Endothelial cell (in vitro differentiated cells): ENCODE measurements at places on chromosomes 6 and 20.
A peak's percentile ranks its signal among the peaks of the same experiment; 100 is the strongest.

DNA sequence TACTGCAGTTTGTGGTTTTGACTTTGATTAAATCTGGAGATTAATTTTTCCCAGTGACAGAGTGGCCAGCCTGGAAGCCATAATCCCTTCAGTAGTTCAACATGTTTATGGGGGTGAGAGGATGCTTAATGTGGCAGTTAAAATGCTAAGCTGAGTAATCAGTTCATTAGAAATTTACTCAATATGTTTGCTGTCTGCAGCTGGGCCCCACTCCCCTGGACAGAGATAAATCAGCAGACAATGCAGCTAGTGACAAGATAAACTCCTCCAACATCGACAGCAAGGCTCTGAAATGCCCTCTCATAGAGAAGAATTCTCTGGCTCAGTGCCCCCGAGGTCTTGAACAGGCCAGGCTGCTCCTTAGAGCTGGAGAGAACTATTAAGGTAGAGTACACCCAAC is 101.9 kb downstream of the LRFN2 start:
- no peak for DNase-seq

GRCh38 chr6:132570221-132570777 is at the start of gene TAAR6:
TAAR6 (plus strand) TSS chr6:132570322; CDS start chr6:132570322, 0 bp downstream.
- DNase-seq: no peak

GRCh38 chr6:32166411-32167061 is 2.1 kb downstream of the EGFL8 start:
- DNase-seq: no peak

DNA sequence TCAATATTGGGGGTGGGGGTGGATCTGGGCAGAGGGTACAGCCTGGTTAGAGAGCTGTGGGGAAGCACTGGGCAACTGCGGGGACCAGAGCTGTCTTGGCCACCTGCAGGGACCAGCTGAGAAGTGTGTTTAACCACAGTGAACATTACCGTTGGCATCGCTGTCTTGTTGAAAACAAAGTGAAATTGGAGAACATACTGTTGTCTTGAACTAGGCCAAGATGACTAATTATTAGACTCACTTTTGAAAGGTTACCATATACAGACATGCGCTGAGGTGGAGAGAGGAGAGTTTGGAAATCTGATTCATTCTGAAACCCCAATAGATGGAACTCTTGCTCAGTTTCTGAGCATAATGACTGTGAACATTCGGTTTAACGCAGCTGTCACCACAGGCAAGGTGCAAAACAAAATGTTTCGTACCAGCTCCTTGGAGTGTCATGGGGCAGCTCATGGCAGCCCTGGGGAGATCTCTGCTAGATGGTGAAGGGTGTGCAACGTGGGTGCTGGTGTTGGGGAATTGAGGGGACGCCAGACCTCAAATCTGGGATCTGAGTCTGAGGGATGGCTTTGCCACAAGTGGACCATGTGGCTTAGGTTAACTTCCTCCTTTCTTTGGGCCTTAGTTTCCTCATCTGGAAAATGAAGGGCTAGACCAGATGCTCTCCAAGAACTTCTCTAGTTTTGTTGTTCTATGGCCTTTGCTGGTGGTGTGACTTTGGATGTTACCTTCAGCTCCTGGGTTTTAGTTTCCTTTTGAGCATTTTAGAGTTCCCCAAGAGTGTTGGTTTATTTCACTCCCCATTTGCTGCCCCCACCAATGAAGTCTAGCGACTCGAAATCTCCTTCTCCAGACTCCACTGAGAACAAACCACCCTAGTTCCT is 24.6 kb upstream of the GTSF1L start:
- no peak for DNase-seq

GRCh38 chr6:109339906-109340678 is 42.2 kb downstream of the CD164 start:
- DNase-seq: no peak

GRCh38 chr20:31669876-31670275 is 32.2 kb downstream of the COX4I2 start:
- DNase-seq: no peak

- no peak for DNase-seq
These were observed 39.6 kb upstream of the OGFRL1 start for GRCh38 chr6:71248878-71249544.

- DNase-seq: no peak
These were observed 91.7 kb downstream of the SLC2A10 start for GRCh38 chr20:46801003-46801702.

- DNase-seq: peak; percentile 53
These were observed 130.6 kb upstream of the INSM1 start for GRCh38 chr20:20237093-20237959.

GRCh38 chr6:43402820-43403219 is 24.5 kb upstream of the ABCC10 start:
- no peak for DNase-seq

DNA sequence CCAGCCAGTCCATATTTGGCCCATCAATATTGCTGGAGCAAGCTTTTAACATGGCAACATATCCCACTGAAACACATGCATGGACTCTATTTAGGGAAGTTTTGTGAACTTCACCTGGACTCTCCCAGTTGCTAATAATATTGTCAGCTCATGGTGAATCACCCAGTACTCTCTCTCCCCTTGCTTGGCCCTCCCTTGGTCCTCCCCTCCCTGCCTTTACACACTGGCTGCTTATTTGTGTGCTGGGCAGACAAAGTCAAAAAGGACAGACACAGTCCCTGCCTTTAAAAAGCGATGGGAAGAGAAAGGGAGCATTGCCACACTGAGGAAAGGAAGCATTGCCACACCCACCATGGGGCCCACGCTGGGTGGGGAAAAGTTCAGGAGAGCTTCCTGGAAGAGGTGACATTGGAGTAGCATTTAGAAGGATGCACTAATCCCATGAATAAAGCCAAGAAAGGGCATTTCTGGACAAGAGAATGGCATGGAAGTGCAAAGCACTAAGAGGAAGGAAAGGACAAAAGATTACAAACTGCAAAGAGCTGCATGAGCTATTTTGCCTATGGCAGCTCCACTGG is 143.4 kb upstream of the EXOC2 start:
- no peak for DNase-seq

DNA sequence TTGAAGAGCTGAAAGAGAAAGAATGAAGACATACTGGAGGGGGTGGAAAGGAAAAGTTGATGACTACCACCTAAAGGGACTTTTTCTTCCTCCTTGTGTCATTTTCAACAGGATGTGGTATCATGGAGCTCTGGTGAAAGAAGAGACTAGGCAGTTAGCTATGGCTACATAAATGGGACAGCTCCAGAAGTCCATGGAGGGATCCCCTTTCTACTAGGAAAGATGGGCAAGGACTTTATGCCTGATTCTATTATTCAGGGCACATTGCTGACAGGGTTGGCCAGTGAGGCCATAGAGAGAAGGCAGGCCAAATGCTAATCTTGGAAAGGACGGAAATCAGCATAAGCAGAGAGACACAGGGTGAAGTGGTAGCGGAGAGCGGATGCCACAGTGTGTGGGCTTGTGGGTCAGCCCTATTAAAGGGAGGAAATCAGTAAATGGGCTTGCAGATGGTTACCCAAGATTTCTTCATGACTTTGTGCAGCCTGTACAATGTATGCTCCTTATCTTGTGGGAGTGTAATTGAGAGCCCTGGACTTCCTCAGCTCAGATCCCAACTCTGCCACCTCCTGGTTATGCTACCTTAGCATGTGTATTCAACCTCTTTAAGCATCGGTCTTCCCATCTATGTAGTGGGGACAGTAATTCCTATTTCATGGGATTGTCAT is 77.4 kb upstream of the TMEM170B start:
- no peak for DNase-seq

DNA sequence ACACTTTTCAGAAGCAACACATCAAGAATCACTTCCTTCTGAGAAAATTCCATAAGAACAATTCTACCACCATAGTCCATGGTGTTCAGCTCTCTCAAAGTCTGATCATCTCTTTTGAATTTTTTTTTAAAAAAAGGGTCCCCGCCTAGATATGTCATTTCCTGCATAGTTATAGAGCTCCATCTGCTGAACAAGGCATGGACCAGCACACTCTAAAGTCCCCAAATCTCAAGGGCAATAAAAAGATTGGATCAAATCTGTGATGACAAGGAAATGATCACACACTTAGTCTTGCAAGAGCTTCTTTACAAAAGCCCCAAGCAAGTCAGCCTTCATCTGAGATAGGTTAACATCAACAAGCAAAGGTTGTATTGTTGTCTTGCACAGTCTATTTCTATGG is 100.7 kb upstream of the STMND1 start:
- no peak for DNase-seq

GRCh38 chr20:33561692-33562601 is 72.1 kb downstream of the CBFA2T2 start:
- no peak for DNase-seq

GRCh38 chr6:149446791-149447376 is 37.9 kb downstream of the ZC3H12D start:
- DNase-seq: no peak

DNA sequence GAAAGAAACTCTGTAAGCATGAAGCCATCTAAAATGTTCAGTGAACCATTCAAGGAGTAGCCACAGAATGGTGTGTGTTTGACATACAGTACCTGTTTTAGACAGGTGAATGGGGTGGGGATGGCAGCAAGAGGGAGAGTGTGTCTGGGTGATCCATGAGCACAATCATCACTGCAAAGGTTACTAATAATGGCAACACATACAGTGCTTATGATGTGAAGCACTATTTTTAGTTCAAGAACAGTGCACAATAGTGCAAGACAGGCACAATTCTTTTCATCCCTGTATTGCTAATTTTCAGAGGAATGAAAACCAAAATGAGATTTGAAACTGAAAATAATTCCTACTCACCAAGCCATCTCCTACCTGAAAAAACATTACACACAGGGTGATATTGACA is 14.1 kb downstream of the BEND3 start:
- no peak for DNase-seq

DNA sequence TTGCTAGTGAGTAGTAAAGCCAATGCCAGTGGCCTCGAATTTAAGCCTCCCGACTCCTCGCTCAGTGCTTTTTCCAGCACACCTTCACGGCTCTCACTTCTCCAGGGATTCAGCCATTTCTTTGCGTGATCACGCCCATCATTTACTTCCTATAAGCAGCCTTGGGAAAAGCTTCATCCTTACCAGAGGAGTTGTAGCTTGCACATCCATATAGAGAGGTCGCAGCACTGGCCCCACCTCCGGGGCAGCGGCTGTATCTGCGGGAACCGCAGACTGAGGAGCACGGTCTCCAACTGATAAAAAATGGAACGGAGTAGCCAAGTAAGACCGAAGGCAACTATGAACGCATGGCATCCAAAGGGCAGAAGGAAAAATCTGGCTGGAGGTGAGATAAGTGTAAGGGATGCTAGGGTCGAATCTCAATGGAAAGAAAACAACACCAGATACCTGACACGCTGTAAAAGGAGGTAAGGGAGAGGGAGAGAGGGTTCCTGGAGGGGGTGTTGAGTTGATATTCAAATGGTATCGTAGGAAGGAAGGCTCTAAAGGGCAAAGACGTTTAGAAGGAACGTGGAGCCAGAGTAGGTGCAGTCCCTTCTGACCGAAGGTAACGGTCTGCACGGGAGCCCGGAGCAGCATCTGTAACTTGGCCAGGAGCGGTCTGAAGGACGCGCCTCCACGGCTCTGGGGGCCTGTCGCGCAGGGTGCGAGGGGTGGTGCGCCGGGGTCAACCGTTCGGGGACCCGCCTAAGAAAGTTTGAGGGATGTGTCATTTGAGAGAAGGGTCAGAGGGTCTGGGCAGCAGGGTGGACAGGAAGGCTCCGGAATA is 640 bp downstream of the NFS1 start:
- DNase-seq: peak; percentile 15

DNA sequence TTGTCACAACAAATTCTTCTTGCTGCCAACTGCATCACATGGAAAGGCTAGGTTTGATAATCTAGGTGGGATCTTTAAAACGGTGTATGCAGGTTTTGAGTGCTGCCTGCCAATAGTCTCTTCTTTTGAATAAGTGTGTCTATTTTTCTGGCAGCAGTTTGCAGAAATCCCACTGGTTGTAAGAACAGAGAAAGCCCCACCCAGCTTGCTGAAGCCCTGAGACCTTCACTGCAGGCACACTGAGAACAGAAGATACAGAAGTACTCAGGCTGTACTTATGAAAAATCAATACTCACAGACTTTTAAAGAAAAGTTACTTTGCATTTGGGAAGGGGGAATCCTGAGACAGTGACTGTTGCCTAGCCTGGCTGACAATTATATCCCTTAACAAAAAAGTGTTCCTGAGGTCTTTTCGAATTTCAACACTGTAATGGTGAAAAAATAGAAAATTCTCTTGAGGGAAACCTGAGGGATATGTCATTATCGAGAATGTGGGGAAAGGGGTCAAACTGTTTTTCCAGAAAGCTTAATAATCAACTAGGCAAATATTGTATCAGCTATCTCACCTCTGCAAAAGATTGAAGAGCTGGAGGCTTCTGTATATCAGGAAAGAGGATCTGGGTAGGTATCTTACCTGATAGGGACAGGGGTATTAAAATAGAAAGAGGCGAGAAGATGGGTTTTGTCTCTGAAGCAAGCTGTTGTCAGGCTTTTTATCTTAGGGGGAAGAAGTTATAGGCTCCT is 199.9 kb downstream of the LRFN2 start:
- DNase-seq: no peak

DNA sequence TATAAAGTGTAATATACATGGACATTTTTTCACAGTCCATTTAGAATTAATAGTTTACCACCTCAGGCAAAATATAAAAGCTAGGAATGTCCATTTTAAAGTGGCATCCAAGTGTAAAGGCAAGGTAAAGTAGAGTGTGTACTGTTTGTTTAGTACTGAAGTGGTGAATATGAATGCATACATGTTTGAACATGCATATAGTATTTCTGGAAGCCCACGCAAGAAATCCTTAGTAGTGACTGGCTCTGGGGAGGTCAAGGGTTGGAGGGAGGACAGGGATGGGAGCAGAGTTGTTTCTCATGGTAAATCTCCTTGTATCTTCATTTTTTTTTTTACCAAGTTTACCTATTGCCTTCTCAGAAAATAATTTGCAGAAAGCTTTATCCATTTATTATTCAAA is 129.2 kb downstream of the UNC5CL start:
- DNase-seq: no peak

- DNase-seq: no peak
These were observed 873.0 kb downstream of the KIF16B start for GRCh38 chr20:15700147-15700765.

GRCh38 chr20:10131732-10132345 is 86.8 kb upstream of the SNAP25 start:
- DNase-seq: no peak

- no peak for DNase-seq
These were observed 430.1 kb upstream of the JAG1 start for GRCh38 chr20:11103866-11104265.

DNA sequence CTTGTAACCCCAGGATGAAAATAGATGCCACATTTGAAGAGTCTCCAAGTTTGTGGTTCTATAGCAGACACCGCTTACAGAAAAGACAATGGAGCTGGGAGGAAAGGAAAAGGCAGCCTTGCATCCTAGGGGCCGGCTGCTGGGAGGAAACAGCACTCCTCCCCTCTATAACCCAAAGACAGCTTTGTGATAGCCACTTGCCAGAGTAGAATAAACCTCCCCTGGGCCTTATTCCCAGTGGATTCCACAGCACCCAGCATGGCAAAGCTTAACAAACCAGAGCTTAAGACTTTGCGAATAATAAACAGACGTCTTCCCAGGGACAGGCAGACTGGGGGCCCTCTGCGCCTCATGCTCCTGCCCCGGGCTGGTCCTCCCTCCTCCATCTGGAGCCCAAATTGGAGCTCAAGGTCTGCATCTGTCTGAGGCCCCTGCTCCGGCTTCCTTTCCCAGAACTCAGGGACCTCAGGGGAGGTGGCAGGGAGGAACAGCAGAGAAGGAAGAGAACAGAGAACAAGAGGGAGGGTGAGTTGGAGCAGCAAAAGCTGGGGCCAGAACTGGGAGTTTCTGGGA is 8.8 kb upstream of the TAF8 start:
- DNase-seq: no peak
